CD14-positive monocyte (primary cell): ENCODE measurements at places on chromosomes 16 and 17. TPM values are rescaled to one million over a fixed set of nuclear protein-coding genes. Genes with fewer than 3 reads are reported as not detected.

Gene MT1X
- 55.4 TPM for polyA plus RNA-seq

Gene SYT17
- 2.7 and 4.9 TPM in 2 replicates for polyA plus RNA-seq

Gene SLC47A1
- 2.0 TPM for polyA plus RNA-seq

Gene MPV17L
- 0.04 and 0.13 TPM in 2 replicates for polyA plus RNA-seq

Gene PLD6
- 0.50 TPM for polyA plus RNA-seq

DNA sequence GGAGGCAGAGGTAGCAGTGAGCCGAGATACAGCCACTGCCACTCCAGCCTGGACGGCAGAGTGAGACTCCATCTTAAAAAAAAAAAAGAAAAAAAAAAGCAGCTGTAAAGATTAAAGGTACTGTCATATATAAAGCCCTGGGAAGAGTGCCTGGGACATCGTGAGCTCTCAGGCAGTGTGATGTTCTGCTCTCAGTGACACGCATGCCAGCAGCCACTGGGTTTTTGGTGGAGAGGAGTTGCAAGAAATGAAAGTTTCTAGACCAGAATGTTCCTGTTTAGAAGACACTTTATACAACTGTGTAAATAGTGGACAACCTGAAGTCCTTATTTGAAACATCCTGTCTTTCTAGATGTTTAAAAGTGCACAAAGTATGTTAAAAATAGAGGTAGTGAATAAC lies 213.2 kb downstream of the IRF8 start:
- no peaks in the 10 kb centered on the region for H3K36me3 ChIP-seq
- H3K4me1 ChIP-seq = no peaks in the 10 kb centered on the region
- no peaks in the 10 kb centered on the region for H3K27me3 ChIP-seq
- H3K4me3 ChIP-seq = no peak overlapping the region
- DNase-seq = no peak

DNA sequence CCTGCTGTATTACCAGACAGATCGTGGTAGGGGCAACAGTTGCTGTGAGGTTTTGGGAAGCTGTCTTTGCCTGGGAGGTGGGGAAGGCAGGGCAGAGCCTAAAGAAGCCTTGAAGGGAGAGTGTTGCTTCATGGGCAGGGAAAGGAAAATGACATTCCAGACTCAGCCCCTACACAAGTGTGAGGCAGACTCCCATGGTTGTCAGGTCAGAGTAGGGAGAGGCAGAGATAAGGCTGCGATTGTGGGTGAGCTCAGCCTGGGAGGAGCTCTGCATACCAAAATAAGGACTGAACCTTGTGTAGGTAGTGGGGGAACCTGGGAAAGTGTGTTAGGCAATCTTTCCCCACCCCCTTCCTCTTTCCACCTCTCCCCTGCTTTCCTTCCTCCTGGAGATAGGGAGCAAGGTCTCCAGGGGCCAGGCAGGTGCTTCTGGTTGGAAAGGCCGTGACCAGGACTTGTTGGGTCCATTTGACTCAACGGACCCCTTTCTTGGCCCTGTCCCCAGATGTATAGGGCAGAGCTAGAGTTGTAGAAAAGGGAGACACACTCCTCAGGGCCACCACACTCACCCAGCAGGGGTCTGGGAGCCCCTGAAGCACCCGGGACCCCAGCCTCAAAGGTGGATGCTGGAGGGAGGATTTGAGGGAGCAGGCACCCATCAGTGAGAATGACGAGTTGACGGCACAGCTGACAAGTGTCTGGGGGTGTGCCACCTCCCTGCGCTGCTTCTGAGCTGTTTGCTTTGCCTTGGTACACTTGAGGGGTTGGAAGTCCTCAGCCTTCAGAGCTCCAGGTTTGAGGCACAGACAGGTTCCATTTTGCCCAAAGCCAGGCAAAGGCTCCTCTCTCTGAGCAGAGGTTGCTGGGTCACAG lies 18.5 kb upstream of the TOB1 start:
- no peak for DNase-seq
- H3K27me3 ChIP-seq = no peaks in the 10 kb centered on the region
- no peak overlapping the region for H3K4me3 ChIP-seq
- peak overlapping the region; percentile 55 for H3K27ac ChIP-seq

DNA sequence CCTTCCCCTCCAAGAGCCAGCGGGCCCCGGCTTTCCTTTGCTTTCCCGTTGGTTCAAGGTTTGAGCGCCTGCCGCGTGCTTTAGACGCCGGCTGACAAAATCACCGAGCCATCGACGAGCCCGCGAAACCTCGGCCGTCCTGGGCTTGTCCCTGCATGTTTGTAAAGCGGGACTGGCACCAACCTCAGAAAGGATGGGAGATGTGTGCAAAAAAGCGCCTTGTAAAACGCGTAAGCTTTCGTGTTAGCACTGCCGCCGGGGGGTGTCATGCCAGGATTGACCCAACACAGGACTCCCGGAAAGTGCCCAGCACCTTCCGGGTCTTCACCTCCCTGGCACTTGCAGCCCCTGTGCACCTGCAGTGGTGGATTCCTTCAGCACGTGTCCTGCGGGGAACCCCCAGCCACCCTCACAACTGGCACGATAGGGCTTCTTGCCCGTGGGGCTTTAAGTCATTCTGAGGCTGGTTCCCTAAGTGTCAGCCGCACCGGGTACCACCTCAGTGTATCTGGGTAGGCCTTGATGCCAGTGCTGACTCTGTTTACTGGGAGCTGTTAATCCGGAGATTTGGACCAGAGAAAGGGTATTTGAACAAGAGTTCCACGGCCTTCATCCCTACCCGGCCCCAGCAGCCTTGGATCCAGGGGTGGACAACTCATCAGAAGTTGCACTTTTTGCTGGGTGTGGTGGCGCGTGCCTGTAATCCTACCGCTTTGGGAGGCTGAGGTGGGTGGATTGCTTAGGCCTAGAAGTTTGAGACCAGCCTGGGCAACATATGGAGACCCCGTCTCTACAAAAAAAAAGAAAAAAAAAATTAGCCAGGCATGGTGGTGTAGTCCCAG lies 817 bp downstream of the NDUFAF8 start:
- no peak for DNase-seq
- no peaks in the 10 kb centered on the region for H3K27me3 ChIP-seq
- peaks cover 13% of the 10 kb centered on the region for H3K36me3 ChIP-seq
- H3K4me3 ChIP-seq = peak overlapping the region; percentile 64

GRCh38 chr17:5913032-5913531 lies 157.1 kb upstream of the WSCD1 start:
- H3K4me3 ChIP-seq = no peak overlapping the region
- H3K4me1 ChIP-seq = no peaks in the 10 kb centered on the region
- H3K27ac ChIP-seq = no peak overlapping the region
- H3K36me3 ChIP-seq = no peaks in the 10 kb centered on the region
- no peak for DNase-seq

DNA sequence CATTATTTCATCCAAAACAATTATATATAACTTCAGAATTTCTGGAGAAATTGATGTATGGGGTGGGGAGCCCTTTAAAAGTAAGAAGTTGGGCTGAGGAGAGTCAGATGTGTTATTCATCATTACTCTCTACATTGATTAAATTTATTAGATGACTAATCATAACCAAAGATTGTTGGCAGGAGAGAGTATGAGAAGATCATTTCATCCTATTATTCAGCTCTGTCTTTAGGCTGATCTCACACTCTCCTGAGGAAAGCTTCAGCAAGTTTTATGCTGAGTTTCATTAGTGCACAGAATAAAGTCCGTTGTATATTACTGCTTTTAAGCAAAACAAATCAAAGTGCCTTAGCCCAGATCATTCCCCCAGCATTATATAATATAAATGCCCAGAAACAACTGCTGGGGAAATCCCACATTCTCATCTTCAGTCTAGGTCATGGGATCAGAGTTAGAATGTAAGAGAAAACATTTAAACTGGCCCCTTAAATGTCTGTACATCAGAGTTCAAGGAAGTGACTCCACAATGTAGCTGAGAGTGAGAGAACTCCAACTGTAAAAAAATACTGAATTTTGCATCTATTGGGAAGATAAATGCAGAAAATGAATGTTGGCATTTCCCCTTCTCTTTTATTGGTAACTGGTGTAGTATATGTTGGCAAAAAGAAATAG lies 130.1 kb upstream of the HLF start:
- H3K36me3 ChIP-seq = no peaks in the 10 kb centered on the region
- H3K27me3 ChIP-seq = no peaks in the 10 kb centered on the region
- no peak overlapping the region for H3K4me3 ChIP-seq
- H3K4me1 ChIP-seq = no peaks in the 10 kb centered on the region

GRCh38 chr17:6455321-6455705 lies 11.1 kb downstream of the PIMREG start:
- no peak overlapping the region for H3K4me3 ChIP-seq
- no peak for DNase-seq
- peaks cover 5% of the 10 kb centered on the region for H3K4me1 ChIP-seq
- H3K27ac ChIP-seq = no peak overlapping the region
- no peaks in the 10 kb centered on the region for H3K36me3 ChIP-seq

GRCh38 chr17:31663576-31663975 lies 195.5 kb downstream of the COPRS start:
- peaks cover 10% of the 10 kb centered on the region for H3K4me1 ChIP-seq
- H3K27me3 ChIP-seq = no peaks in the 10 kb centered on the region
- H3K27ac ChIP-seq = no peak overlapping the region
- H3K36me3 ChIP-seq = no peaks in the 10 kb centered on the region
- DNase-seq = no peak

DNA sequence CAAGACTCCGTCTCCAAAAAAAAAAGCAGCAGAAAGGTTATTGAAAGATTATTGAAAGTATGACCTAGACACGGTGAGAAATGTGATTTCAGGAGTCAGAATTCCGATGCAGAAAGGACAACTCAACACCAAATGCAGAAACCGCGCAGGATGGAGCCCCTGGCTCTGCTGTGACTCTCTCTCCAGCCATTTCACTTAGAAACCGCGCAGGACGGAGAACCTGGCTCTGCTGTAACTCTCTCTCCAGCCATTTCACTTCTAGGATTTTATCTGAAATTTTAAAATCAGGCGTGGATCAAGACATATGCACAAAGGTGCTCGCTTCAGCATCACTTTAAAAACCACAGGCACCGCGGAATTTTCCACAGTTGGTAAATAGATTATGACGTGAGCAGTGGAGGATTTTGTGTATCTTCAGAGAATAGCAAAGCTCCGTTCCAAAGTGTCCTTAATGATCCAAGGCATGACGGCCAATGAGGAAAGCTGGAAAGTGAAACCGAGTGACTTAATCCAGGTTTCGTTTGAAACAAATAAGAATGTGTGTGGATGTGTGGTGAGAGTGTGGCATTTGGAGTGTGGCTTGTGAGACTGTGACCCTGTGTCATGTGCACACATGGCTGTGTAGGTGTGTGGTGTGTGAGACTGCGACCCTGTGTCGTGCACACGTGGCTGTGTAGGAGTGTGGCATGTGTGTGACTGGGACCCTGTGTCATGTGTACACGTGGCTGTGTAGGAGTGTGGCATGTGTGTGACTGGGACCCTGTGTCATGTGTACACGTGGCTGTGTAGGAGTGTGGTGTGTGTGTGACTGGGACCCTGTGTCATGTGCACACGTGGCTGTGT lies 9.5 kb downstream of the UTS2R start:
- no peak overlapping the region for H3K27ac ChIP-seq
- no peak for DNase-seq
- H3K27me3 ChIP-seq = no peaks in the 10 kb centered on the region
- H3K4me3 ChIP-seq = no peak overlapping the region

DNA sequence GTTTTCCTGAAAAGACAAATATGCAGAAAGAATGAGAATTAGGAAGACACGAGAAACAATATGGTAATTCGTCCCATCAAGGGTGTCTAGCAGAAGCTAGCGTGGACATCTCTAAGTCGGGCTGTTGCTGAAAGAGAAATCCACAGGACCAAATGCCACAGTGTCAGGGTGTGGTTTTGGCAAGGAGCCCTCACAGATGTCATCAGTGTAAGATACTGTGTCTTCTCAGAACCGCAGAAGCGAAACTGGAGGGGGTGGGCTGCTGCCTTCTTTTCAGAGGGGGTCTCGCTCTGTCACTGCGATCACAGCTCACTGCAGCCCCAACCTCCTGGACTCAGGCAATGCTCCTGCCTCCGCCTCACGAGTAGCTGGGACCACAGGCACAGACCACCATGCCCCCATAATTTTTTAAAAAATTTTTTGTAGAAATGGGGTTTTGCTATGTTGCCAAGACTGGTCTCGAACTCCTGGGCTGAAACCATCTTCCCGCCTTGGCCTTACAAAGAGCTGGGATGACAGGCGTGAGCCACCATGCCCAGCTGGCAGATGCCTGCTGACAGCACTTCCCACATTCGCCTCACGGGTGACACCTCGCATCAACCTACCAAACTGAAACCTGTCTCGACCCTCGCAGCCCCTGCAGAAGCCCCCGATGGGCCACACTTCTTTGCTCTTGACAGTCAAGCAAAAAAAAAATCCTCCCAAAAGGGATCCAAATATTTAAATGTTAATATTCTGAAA lies 26.2 kb downstream of the TRAP1 start:
- peaks cover 30% of the 10 kb centered on the region for H3K36me3 ChIP-seq
- H3K27ac ChIP-seq = no peak overlapping the region
- H3K27me3 ChIP-seq = no peaks in the 10 kb centered on the region
- no peak overlapping the region for H3K4me3 ChIP-seq
- peaks cover 7% of the 10 kb centered on the region for H3K4me1 ChIP-seq
- DNase-seq = no peak

DNA sequence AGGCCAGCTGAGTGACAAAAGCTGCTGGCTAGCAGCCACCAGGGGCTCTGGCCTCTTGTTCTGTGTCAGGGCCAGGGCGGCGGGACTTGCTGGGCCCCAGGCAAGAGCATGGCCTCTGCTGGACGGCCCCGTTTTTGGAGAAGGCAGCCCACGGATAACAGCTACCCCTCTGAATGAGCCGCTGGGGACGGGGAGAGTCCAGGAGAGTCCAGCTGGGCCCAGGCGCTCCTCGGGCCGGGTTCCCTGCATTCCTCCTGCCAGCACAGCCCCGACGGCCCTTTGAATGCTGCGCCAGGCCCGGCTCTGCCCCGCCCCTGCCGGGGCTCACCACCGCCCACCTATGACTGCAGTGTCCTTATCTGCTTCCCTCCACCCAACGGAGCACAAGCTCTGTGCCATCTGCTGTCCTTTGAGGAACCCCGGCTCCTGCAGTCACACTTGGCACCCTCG lies 33.4 kb downstream of the SLC7A5 start:
- H3K27me3 ChIP-seq = no peaks in the 10 kb centered on the region
- H3K4me1 ChIP-seq = peaks cover 6% of the 10 kb centered on the region

DNA sequence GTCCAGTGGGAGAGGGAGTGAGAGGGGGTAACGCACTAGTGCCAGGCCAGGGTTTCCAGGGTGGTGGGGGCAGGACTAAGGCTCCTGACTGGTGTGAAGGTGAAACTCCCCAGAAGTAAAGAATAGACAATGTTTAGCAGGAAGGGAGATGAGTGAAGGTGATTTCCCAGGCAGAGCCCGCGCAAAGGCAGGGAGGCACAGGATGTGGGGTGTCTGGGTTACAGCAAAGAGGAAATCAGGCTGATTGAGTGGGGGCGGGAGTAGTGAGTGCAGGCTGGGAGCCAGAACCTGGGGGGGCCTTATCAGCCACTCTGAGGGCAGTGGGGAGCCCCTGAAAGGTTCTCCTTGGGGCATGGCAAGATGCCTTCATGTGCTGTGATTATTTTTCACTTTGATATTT lies 167.5 kb downstream of the UTP18 start:
- DNase-seq = no peak
- no peaks in the 10 kb centered on the region for H3K36me3 ChIP-seq
- H3K27me3 ChIP-seq = no peaks in the 10 kb centered on the region
- H3K4me1 ChIP-seq = no peaks in the 10 kb centered on the region
- H3K4me3 ChIP-seq = no peak overlapping the region
